ENCODE measurements at places on chromosomes 4 and X. TPM values are rescaled to one million over a fixed set of nuclear protein-coding genes. Genes with fewer than 3 reads are reported as not detected.

Gene SYTL5
- total RNA-seq = 0.17 TPM

GRCh38 chrX:107711521-107712181, 63.9 kb downstream of the TSC22D3 start:
- DNase-seq = no peak

GRCh38 chr4:16457944-16458343, 231.7 kb upstream of the TAPT1 start:
- DNase-seq = peak; percentile 68

GRCh38 chrX:71450433-71451106, 82.3 kb upstream of the OGT start:
- DNase-seq = no peak

DNA sequence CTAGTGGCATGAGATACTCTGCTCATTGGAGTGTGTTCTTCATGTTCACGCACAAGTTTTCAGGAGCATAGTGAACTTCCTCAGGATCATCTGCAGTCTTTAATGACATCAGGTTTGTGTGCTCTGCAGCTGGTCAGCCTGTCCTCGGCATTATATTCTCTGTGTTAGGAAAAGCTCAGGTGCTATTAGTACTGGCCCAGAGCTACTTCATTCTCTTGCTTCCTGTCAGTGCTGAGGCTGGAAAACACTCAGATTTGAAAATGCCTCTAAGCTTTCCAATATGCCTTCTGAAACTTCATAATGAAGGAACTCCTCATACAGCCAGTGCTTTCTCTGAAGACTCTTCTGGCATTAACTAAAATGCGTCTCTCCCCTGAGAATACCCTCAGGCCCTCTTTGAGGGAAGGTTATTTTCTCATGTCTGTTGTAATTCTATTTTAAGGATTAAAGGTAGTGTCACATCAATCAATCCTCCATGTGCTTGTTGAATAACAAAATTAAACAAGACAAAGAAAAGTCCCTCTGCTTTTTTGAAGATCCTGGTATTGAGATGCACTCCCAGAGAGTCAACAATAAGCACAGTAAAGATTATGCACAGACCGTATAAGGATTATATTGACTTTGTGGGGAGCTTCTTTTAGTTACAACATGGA, 666.4 kb downstream of the ADGRL3 start:
- DNase-seq = no peak

DNA sequence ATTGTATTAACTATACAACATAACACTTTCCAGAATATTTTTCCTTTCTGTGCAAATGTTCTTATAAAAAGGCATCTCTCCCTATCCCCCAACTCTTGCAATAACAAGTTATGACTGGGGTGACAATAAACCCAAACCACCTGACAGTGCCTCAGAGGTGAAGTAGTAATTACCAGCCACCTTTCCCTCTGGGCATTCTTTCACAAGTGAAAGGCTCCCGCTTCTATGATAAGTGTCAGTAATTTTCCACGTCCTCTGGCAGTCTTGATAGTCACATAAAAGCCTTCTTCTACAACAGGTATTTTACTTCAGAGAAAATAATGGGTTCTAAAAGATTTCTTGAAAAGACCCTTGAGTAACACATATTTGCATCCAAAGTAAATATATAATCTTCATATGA, 82.7 kb downstream of the MANBA start:
- DNase-seq = no peak

GRCh38 chr4:176309046-176309445, 10.7 kb upstream of the SPCS3 start:
- DNase-seq = no peak

- no peak for DNase-seq
These were observed 244.8 kb upstream of the CTSO start for GRCh38 chr4:156198511-156198910.

Gene GLUD2
- total RNA-seq = 0.40 TPM

Gene POU3F4
- not detected for total RNA-seq

Gene RHOXF1
- not detected for total RNA-seq

DNA sequence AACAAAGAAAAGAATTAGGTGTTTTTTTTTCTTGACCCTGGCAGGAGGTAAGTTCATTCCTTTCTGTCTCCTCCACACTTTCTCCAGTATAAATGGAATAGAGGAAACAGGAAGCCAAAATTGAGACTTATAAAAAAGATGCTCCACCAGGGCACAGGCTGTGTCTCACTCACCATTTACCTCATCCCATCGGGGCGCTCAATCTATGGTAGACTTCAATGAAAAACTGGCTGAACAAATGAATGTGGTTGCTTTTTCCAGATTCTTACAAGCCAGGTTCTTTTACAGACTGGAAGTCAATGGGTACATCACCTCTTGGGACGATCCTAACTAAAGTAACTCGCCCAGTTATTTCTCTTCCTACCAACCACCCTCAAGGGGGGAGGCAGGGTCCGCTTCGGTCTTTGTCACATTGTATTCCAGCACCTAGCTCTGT, 685 bp downstream of the COMMD8 start:
- no peak for DNase-seq

Measured in PC-3 (cell line).